ENCODE measurements at places on chromosomes 2 and 18.
A peak's percentile ranks its signal among the peaks of the same experiment; 100 is the strongest.

GRCh38 chr18:55244546-55244945 lies 285.3 kb upstream of the CCDC68 start:
- no peak for DNase-seq

DNA sequence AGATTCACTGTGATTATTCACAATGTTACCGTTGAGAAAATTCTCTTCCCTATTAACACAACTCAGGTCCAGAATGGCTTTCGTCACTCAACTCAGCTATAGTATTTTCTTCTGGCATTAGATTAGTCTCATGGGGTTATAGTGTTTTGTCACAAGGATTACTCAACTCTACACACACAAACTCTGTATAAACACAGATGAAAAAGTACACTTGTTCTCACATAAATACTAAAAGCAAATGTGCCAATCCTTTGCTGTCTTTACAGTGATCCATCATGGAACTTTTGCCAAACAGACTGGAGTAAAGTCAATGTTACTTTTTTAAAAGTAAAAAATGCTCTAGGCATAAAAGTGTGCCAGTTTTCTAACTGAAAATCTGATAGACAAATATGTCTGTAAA lies 267.6 kb downstream of the RBM43 start:
- DNase-seq: no peak

DNA sequence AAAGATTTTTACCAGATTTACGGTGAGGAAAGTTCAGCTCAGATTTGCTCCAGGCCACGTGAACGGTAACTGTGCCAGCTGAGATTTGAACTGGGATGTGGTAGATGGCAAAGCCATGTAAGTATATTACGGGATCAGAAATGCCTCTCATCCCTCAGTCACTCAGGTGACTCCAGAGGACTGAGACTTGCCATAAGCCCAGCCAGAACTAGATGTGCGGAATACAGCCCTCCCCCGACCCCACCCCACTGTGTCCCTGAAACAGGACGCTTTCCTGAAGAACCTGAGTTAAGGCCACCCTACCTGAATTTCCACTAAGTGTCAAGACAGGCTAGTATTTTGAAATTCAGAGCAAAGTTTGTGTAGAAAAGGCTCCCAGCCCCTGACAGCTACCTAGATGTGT lies 1.3 kb upstream of the FHL2 start:
- DNase-seq: no peak

DNA sequence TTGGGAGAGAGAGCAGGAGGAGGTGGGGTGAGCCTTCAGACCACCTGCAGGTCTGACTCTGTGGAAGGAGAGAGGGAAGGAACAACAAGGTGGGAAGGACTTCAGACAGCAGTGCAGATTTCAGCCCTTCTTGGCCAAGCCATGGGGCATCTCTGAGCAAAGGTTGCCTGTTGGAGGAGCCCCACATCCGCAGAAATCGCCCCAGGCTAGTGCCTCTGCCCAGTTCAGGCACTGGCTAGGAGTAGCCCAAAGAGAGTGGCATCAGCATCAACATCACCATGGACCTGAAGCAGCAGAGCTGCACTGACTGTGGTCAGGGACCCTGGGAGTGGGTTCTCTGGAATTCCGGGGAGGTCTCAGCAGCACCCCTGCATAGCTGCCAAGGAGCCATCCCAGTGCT lies 10.2 kb downstream of the GPR55 start:
- DNase-seq: no peak

DNA sequence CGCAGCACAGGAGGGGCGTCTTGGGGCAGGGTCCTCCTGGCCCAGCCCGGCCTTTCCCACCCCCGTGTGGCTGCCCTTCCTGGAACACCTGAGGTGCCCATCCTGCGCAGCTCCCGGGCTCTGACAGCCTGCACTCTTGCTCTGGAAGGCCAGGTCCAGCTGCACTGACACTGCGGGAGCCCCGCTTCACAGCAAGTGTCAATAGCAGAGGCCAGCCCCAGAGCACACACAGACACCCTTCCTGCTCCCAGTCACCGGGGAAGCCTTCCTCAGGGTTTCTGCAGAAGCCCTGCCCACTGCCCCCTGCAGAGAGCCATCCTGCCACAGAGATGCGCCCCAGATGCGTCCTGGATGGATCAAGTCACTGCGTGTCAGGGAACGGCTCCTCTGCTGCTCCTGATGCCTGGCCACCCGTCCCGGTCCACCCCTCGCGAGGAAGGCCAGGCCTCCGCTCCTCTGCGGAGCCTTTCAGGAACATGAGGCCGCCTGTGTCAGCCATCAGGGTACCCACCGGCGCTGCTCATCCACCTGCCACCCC lies 519.2 kb upstream of the MYT1L start:
- DNase-seq: no peak

DNA sequence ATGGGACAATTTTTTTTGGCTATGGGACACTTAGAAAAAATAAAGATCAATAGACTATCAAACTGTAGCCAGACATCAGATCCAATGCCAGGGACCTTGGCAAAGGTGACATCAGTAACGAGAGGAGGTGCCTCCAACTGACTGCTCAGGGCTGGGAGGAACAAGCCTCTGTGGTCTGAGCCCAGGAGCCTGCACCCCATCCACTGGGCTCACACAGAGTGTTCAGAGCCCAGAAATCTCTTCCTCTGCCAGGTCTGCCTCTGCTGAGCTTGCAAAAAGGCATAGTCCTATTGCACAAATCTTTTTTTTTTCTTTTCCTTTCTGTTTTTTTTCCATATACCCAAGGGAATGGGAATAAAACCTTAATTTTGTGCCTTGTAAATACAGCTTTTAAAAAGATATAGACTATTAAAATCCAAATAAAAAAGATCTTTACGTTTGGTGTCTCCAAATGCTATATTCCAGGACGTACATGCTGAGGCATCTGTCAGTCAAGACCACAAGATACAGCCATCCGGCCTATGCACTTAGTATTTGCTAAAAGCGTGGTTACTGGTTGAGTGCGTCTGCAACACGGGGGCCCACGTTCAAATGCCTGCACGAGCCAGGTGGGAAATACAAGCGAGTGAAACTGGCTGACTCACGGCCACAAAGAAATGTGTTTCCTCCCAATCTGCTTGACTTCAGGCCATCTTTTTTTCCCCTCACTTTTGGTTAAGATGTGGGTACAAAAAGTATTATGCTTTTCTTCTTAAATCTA lies 7.8 kb upstream of the ARHGAP25 start:
- DNase-seq: peak; percentile 82

- peak; percentile 42 for DNase-seq
These were observed 114.6 kb downstream of the DOCK10 start for GRCh38 chr2:224927646-224928173.

- no peak for DNase-seq
These were observed 3.4 kb downstream of the NGEF start for GRCh38 chr2:233009661-233010060.

- no peak for DNase-seq
These were observed 3.0 kb upstream of the RPL37A start for GRCh38 chr2:216495656-216496055.

DNA sequence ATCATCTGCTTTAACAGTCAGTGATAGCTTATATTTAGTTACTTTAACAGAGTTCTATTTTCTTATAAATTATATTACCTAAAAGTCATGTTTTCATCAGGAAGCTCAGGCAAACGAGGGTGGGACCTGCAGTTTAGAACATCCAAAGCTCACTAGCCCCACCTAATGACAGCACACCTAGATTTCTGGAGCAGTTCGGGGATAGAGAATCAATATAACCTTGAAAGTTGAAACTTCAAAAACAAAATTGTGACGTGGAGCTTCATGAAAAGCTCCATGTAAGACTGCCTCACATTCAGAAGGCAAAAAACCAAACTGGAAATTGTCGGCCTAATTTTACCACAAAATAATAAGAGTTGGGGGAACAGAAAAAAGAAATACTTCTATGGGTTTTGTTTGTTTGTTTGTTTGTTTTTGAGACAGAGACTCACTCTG lies 185.9 kb upstream of the CCDC150 start:
- peak; percentile 33 for DNase-seq

All from stimulated activated CD4-positive, alpha-beta T cell treated with anti-CD3 and anti-CD28 coated beads, Interleukin-2, amount 100 ng/mL, for 4 hours (primary cell).